ENCODE measurements at places on chromosomes 7 and 10. TPM values are rescaled to one million over a fixed set of nuclear protein-coding genes. Genes with fewer than 3 reads are reported as not detected.

NEURL1 gene
- polyA plus RNA-seq = 0.12 TPM

SLC26A5 gene
- polyA plus RNA-seq = not detected

TLL2 gene
- polyA plus RNA-seq = 0.48 TPM

NDUFB2 gene
- polyA plus RNA-seq = 379 TPM

DCLRE1A gene
- 4.8 TPM for polyA plus RNA-seq

FKBP6 gene
- not detected for polyA plus RNA-seq

OR13A1 gene
- not detected for polyA plus RNA-seq
